CD4-positive, CD25-positive, alpha-beta regulatory T cell (primary cell): ENCODE measurements at places on chromosomes 3 and 15.

DNA sequence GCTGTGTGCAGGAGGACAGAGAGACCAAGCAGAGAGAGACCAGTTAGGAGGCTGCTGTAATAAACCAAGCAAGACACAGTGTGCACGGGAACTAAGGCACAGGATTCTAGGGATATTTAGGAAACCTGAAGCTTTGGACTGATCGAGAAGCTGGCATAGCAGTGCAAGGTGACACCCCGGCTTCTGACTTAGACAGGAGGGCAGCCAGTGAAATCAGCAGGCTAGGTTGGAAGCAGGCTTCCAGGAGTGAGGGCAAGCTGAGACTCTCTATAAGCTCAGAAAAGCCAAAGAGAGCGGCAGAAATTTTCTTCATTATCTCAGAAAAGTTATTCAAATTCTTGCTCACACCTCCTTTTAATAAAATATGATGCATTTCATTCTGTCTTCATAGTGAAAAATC, 104.6 kb downstream of the LIPC start:
- H3K27me3 ChIP-seq: no peaks in the 10 kb centered on the region
- H3K36me3 ChIP-seq: no peaks in the 10 kb centered on the region

DNA sequence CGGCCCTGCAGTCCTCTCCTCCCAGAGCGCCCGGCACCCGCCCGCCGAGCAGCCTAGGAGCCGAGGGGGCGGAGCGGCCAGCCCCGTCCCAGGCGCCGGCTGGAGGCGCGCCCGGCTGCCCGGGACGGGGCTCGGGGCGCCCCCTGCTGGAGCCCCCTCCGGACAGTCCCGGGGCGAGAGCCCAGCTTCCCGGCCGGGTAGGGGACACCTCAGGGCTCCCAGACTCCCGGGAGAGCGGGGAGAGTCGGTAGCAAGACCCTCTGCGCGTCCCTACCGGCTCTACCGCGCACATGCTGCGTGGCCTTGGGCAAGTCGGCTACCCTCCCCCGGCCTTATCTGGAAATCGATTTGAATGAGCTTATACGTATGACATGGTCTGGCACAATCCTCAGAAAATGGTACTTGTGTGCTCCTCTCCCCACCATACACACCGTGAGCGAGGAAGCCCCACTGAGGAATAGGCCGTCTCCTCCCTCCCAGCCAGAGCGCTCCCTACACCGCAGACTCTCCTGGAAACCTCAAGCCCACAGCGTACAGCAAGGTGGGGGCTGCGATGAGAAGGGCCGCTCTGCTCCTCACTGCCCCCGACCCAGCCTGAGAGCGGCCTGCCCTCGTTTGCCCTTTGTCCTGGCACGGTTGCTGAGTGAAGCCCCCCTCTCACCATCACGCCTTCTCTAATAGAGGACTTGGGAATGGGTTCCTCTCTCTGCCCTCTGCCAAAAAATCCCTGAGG, at the start of gene DAPK2:
Gene DAPK2, minus strand, starts transcription at position 65 of the 733 bp plus-strand sequence. CDS start 6,224 bp downstream, outside the sequence.
- H3K4me1 ChIP-seq: peaks cover 6% of the 10 kb centered on the region
- DNase-seq: peak; percentile 54
- peaks cover 10% of the 10 kb centered on the region for H3K27me3 ChIP-seq
- H3K36me3 ChIP-seq: no peaks in the 10 kb centered on the region

DNA sequence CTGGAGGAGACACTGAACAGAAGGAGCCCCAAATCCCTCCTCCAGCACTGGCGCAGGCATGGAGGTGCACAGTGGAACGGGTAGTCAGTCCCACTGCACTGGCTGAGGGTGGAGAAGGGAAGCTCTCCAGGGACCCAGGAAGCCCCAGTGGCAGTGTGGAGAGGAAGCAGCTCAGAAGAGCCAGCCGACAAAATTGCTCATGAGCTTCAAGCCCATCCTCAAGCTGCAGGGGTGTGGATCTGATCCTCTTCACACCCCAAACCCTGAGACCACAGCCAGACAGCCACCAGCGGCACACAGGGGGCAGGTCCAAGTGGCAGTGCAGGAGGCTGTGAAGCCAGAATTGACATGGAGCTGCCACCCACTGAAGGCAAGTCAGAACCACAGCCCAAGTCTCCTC, 32.1 kb downstream of the CYFIP1 start:
- DNase-seq: no peak
- no peaks in the 10 kb centered on the region for H3K36me3 ChIP-seq
- no peaks in the 10 kb centered on the region for H3K4me1 ChIP-seq

DNA sequence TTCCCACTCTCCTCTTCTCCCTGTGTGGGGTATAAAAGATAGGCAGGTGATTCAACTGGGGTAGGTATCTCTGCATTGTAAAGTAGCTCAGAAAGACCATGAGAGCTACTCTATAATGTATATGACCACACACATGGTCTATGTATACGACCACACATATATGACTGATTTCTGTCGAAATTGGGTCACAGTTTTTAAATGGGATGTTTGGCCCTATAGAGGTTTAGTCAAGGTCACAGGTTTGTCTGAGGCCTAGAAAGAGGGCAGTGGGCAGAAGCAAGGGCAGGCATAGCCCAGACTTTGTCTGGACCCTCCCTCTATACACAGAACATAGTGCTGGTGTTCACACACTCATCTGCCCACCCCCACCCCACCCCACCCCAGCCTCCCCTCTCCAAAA, 4.4 kb downstream of the LAMP3 start:
- no peak overlapping the region for H3K27ac ChIP-seq
- H3K27me3 ChIP-seq: no peaks in the 10 kb centered on the region
- H3K4me3 ChIP-seq: no peak overlapping the region
- no peak for DNase-seq
- no peaks in the 10 kb centered on the region for H3K36me3 ChIP-seq

DNA sequence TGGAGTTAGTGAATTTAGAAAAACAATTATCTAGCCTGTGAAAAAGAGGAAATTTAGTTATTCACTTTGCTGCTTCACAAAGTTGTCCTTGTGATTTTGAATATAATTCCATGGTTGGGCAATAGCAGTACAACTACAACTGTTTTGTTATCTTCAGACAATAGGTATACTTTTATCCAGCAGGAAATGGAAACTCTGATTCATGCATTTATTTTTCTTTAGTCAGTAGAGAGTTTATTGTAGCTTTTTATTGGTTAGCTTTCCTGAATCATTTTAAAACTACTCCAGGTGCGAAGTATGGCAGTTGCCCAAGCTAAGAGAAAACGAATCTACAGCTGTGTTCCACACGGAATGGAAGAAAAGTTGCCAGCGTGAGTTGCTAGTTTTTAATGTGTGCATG, 80.3 kb downstream of the TM4SF4 start:
- no peaks in the 10 kb centered on the region for H3K27me3 ChIP-seq
- no peak for DNase-seq
- no peak overlapping the region for H3K27ac ChIP-seq
- no peak overlapping the region for H3K4me3 ChIP-seq
- no peaks in the 10 kb centered on the region for H3K4me1 ChIP-seq
- H3K36me3 ChIP-seq: no peaks in the 10 kb centered on the region
